ENCODE measurements at places on chromosomes 2 and 18.
A peak's percentile ranks its signal among the peaks of the same experiment; 100 is the strongest.

GRCh38 chr2:127796389-127796788 lies 14.6 kb downstream of the WDR33 start:
- DNase-seq = no peak

DNA sequence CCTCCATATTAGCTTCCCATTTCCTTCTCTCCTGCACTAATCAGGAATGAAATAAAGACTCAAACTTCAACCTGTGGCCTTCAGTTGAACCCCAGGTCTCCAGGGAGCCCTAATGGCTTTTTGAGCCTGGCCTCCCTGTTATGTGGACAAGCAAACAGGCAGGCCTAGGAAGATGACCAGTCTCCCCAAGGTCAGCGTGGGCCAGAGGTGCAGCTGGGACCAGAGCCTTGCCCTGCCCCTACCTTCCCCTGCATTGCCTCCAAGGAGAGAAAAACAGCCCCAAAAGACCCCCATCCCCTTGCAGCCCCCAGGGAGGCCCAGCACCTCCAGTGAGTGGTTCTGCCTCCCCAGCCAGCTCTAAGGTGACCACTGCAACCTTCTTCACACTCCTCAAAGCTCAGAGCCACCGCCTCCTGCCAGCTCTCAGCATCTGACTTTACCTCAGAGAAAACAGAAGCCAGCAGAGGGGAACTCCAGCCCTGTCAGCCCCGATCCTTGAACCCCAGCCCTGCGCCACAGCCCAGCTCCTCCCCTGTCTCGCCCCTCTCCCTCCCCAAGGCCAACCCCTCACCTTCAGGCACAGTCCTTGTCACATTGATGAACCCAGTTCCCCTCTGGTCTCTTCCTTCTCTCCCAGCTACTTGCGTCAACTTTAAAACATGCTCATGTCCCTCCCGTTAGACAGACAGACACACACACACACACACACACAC lies 59.5 kb upstream of the ID2 start:
- no peak for DNase-seq

- peak; percentile 44 for DNase-seq
Measured at GRCh38 chr2:84781942-84782716, 98.8 kb downstream of the TRABD2A start.

DNA sequence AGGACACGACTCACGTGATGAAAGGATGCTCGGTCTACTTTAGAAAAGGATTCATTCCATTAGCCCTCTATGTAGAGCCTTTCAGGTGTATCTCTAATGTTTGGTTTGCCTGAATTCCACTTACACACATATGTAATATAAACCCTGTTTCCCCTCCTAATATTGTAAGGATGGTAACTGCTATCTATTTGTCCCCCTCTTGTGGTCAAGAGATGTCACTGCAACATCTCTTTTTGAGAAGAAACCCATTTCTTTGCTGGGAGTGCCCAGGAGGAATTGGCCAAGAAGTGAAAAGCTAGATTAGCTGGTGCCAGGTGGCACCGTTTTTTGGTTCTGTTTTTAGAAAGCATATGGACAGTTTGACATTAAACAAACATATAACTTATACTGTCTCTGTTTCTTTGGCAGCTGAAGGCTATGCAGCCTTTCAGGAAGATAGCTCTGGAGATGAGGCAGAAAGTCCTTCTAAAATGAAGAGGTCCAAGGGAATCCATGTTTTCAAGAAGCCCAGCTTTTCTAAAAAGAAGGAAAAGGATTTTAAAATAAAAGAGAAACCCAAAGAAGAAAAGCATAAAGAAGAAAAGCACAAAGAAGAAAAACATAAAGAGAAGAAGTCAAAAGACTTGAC lies 41.2 kb downstream of the RALBP1 start:
- no peak for DNase-seq

- no peak for DNase-seq
Measured at GRCh38 chr2:143480601-143481236, 351.5 kb downstream of the ARHGAP15 start.

DNA sequence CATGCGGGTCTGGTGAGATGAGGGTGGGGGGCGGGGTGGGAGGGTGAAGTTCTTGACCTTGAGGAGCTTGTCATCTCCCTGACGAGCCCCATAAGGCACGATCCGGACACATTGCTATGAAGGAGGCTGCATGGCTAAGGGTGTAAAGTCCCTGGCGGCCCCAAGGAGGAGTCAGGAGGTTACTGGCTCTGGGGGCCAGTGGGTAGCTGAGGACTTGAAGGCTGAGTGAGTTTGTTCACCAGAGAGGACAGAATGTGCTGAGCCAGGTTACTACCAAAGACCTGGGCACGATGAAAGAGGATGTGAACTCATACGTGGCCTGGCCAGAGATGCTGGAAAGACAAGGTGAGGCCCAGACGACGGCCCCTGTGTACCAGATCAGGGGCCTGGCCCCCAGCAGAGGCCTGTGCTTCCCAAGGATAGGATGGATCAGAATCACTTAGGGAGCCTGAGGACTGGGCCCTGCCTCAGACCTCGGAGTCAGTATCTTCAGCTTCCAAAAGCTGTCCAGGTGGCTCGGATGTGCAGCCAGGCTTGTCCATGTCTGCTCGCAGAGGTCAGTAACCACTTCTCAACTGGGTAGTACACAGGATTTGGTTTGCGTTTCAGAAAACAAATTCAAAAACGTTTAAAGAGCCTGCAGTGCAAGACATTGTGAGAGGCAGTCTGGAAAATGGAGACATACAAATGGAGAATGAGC lies 110.9 kb downstream of the RNF144A start:
- no peak for DNase-seq

DNA sequence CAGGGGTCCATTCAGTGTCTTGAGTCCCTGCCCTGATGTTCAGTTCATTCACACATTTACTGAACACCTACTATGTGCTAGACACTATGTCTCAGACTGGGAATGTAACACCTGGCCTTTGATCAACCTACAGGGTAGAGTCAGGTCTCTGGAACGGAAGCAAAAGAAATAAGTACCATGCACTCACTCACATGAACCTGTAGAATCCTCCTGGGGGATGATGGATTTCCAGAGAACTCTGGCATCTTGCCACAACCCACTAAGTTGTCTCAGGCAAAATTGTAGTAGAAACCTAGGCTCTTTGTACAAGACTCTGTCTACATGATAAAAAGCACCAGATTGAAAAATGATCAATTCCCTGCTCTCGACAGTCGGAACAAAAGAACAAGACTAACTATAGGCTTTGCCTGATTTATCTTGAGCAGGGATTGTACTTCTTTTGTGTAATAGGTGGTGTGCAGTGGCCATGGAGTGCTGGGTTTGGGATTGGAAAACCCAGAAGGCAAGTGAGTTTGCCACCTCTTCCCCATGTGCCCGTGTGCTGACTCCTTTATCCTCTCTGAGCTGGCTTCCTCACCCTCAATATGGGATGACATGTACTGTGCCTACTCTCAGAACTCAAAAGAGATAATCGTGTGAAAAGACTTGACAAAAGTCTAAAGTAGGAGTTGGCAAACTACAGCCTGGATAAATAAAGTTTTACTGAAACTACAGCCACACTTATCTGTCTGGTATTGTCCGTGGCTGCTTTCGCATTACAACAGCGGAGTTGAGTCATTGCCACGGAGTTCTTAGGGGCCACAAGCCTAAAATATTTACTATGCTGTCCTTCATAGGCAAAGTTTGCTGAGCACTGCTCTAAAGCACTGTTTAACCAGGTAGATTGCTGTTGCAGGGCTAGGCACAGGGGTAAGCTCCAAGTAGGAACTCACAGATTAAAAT lies 4.4 kb downstream of the CAPN14 start:
- DNase-seq = no peak

DNA sequence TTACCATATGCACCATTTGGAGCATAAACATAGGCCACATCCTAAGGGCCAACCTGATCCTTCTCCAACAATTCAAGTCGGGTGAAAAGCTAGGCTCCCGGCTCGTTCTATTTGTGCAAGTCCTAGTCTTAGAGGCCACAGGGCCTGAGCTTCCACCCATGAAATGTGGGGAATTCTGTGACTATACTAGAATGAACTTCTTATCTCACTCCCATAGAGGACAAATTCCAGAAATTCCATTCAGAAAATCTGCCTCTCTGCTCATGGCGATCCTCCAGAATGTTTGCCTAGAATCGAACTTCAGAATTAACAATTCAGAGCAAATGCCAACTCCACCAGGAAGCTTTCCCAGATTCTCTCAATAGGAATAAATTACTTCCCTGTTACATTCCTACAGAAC lies 187.9 kb downstream of the BCL11A start:
- DNase-seq = no peak

- DNase-seq = no peak
Measured at GRCh38 chr2:129914538-129915302, 64.7 kb upstream of the RAB6C start.

DNA sequence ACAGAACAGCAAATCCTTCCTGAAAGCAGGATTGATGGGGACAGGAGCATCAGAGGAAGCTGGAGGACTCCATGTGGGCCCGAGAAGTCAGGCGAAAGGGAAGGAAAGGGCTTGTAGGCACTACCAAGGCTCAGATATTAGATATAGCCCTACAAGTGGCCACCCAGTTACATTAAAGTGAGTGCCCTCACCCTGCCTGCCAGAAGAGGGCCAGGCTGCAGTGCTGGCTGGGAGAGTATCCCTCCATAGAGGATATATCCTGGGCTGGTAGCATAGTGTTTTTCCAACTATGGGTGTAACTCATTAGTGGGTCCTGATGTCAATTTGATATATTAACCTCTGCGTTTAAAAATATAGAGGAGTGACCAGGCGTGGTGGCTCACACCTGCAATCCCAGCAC lies 285.2 kb downstream of the MYCN start:
- DNase-seq = no peak

DNA sequence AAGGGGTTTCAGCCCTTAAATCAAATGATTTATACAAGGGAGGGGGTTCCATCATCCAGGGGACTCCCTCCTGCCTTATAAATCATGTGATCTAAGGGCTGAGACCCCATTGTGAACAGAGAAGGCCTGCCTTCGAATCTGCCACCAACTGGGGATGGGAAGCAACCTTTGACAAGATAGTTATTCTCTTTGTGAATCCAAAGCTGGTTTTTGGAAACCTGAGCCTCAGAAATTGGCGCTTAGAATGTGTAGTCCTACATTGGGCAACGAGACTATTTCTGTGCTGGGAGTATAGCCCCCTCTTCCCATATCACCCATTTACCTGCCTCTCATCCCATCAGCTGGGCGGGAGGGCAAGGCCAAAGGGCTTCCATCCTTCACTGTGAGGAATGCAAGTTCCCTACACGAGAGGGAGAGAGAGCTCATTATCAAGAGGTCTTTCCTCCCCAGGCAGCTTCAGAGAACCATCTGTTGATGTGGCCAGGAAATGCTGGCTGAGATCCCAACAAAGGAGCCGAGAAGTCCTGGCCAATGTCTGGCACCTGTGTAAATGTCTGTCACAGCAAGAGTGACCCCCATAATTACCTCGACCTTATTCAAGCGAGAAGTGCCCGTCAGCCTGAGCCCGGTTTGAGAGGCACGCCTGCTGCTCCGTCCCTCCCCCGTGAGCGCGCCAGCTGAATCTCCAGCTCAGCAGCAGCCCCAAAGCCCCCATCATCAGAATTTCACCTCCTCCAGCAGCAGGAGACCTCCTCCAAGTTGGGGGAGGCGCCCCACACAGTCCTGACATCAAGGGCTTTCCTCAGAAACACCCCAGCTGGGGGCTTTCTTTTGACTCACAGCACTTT lies 48.4 kb upstream of the APCDD1 start:
- DNase-seq = no peak

GRCh38 chr2:186457908-186458307 lies 28.2 kb upstream of the ZC3H15 start:
- no peak for DNase-seq

GRCh38 chr2:240532031-240532775 lies 25.6 kb downstream of the ANKMY1 start:
- no peak for DNase-seq

DNA sequence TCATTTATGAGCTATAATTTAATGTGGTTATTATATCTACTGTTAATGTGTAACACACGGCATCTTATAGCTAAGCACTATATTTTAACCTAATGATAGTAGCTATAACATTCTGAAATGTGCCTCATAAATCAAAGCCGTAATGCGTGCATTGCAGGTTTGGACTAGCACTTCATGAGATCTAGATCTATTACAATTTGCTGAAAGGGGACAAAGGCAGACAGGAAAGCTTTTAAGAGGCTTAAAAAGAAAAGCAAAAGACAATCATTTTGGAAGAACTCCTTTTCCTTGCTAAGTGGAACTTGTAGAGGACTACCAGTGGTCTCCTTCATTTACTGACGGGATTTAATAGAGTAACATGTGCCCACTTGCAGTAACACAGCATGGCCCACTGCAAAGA lies 213.1 kb downstream of the NBAS start:
- DNase-seq = no peak

DNA sequence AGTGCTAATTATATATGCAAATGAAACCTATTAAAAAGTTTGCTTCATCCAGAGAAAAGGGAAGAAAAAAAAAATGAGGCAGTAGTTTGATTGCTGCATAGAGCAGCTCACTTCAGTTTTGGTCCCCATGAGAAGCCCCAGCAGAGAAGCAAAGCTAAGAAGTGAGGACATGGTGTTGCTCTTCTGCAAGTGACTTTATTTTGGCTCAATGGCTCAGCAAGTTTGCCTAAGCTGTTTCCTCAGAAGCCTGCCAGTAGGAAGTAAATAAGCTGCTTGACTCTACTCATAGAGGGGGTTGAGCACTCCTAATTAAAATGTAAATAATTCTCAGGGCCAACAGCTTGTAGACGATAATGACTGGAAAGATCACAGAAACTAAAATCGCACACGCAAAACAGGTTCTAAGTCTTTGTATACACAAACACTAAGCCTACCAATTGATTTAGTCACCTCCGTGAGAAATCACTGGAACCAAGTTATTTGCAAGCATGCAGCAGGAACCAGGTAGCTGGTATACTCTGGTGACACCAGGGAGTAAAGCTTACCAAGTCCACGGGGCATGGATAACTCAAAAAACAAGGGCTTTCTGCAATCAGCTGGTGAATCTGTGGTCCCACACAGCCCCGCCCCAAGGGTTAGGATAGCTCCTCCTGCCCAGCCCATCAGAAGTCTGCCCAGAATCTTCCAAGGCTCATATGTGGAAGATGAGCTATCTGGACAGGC lies 39.7 kb upstream of the NABP1 start:
- DNase-seq = no peak

DNA sequence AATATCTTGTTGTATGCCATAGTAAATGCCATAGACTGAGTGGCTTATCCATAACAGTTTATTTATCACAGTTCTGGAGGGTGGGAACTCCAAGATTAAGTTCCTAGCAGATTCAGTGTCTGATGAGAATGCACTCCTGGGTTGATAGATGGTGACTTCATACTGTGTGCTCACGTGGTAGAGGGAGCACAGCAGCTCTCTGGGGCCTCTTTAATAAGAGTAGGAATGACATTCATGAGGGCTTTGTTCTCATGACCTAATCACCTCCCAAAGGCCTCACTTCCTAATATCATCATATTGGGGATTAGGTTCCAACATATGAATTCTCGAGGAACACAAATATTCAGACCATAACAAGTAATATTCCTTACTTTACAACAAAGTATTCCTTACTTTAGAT lies 98.1 kb upstream of the SH3BP4 start:
- DNase-seq = no peak

- DNase-seq = no peak
Measured at GRCh38 chr2:173288561-173288960, 66.1 kb upstream of the CDCA7 start.
